Neural crest cell (in vitro differentiated cells): ENCODE measurements at places on chromosomes 3 and 15. TPM values are rescaled to one million over a fixed set of nuclear protein-coding genes. Genes with fewer than 3 reads are reported as not detected.
A peak's percentile ranks its signal among the peaks of the same experiment; 100 is the strongest.

- no peaks in the 10 kb centered on the region for H3K27me3 ChIP-seq
- H3K36me3 ChIP-seq: no peaks in the 10 kb centered on the region
- DNase-seq: no peak
- H3K4me3 ChIP-seq: no peak overlapping the region
Observed at GRCh38 chr15:67724691-67725375, 100.5 kb upstream of the SKOR1 start.

DNA sequence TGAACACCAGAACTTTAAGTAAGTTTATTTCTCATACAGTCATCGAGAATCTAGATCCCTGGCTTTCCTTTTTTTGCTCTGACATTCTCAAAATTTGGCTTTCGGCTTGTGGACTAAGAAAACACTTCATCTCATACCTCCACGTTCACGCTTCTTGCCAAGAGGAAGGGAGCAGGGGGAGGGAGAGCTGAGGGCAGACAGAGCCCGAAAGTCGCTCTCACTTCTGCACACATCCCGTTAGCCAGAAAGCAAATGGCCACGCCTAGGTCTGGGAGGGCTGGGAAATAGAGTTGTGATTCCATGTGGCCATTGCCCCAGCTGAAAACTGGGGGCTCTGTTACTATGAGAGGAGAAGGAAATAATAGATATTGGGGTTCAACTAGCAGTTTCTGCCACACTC is 57.3 kb downstream of the MAP6D1 start:
- no peak for DNase-seq
- H3K27ac ChIP-seq: no peak overlapping the region
- no peaks in the 10 kb centered on the region for H3K4me1 ChIP-seq
- no peaks in the 10 kb centered on the region for H3K27me3 ChIP-seq

GRCh38 chr3:69737392-69737791 is 1.9 kb upstream of the MITF start:
- no peak overlapping the region for H3K4me3 ChIP-seq
- no peak for DNase-seq
- peaks cover 94% of the 10 kb centered on the region for H3K27me3 ChIP-seq
- no peaks in the 10 kb centered on the region for H3K36me3 ChIP-seq
- H3K4me1 ChIP-seq: peaks cover 22% of the 10 kb centered on the region

- DNase-seq: no peak
- no peak overlapping the region for H3K4me3 ChIP-seq
Observed at GRCh38 chr3:45986303-45986982, 9.2 kb downstream of the FYCO1 start.

DNA sequence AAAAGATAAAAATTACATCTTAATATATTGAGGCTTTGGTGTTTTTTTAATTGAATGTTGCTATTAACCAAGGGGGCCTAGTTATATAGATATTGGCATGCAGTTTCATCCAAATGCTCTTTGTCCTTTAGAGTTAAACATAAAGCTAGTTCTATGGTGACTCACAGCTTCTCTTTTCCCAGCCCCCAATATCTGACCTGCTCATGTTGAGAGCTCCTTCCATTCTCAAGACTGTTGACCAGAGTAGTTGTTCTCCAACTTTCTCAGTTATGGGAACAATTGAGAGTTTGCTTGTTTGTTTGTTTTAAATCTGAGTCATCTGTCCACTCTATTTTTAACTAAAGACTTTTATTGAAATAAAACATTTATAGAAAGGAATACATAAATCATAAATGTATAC is 15.8 kb upstream of the RARB start:
- no peak overlapping the region for H3K27ac ChIP-seq
- no peak overlapping the region for H3K4me3 ChIP-seq
- no peaks in the 10 kb centered on the region for H3K27me3 ChIP-seq
- no peak for DNase-seq
- H3K36me3 ChIP-seq: no peaks in the 10 kb centered on the region

- no peak overlapping the region for H3K4me3 ChIP-seq
- H3K27ac ChIP-seq: no peak overlapping the region
- peaks cover 2% of the 10 kb centered on the region for H3K36me3 ChIP-seq
- H3K27me3 ChIP-seq: no peaks in the 10 kb centered on the region
Observed at GRCh38 chr3:176816937-176817336, 380.3 kb downstream of the TBL1XR1 start.

DNA sequence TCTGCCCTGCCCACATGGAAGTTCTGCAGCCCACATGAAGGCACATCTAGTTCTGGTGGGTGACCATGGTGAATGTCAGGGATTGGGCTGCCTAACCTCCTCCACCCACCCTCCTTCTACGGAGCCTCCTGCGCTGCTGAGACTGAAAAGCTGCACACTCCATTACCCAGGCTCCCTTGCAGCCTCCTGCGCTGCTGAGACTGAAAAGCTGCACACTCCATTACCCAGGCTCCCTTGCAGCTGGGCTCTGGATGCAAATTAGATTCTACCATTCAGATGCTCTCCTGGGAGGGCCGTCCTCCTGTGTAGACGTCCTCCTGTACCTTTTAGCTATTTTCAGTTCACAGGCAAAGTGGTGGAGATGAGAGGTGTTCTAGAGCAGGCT is 32.1 kb downstream of the POMGNT2 start:
- H3K36me3 ChIP-seq: peaks cover 13% of the 10 kb centered on the region
- no peak for DNase-seq
- no peaks in the 10 kb centered on the region for H3K27me3 ChIP-seq
- no peak overlapping the region for H3K4me3 ChIP-seq
- no peak overlapping the region for H3K27ac ChIP-seq

DNA sequence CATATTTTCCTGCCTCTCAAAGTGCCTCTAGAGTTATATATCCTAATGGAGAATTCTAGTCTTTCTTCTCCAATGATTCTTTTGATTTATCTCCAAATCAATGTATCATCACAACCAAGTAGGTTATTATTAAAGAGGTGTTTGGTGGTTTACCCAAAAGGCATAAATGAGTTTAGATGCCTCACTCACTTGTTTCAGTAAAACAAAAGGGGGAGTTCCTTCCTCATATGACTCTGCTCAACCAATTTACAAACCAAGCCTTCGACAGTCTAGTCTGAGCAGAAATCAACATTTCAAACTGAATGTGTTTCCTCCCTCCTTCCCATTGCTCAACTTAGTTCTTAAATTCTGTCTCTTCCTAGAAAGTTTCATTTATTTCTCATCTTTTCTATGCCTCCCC is 116.5 kb downstream of the TNIK start:
- no peaks in the 10 kb centered on the region for H3K27me3 ChIP-seq
- no peak overlapping the region for H3K4me3 ChIP-seq
- H3K36me3 ChIP-seq: peaks cover 18% of the 10 kb centered on the region
- no peak for DNase-seq
- H3K27ac ChIP-seq: no peak overlapping the region
- peaks cover 29% of the 10 kb centered on the region for H3K4me1 ChIP-seq

DNA sequence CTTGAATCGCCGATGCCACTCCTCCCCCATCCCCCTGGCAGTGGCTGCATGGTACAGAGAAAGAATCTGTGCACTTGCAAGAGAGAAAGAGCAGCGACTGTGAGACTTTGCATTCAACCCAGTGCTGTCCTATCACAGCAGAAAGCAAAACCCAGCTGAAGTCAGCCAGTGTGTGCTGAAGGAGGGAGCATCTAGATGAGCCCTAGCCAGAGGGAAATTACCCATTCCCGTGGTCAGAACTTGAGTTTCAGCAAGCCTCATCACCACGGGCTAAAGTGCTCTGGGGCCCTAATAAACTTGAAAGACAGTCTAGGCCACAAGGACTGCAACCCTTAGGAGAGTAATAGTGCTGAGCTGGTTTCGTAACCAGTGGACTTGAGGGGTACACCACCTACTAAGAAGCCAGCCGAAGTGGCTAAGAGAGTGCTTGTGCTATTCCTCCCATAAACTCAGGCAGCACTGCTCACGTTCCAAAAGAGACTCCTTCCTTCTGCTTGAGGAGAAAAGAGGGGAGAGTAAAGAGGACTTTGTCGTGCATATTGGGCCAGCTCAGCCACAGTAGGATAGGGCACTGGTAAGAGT is 15.2 kb upstream of the PIK3R4 start:
- H3K4me3 ChIP-seq: no peak overlapping the region
- no peak overlapping the region for H3K27ac ChIP-seq
- H3K27me3 ChIP-seq: peaks cover 5% of the 10 kb centered on the region
- peaks cover 8% of the 10 kb centered on the region for H3K4me1 ChIP-seq
- DNase-seq: no peak

- DNase-seq: no peak
- H3K27me3 ChIP-seq: no peaks in the 10 kb centered on the region
- H3K27ac ChIP-seq: no peak overlapping the region
- H3K4me1 ChIP-seq: no peaks in the 10 kb centered on the region
- no peak overlapping the region for H3K4me3 ChIP-seq
- H3K36me3 ChIP-seq: no peaks in the 10 kb centered on the region
Observed at GRCh38 chr3:37112987-37113386, 61.4 kb downstream of the LRRFIP2 start.

GRCh38 chr15:69807721-69808120 is 290.0 kb downstream of the TLE3 start:
- H3K27ac ChIP-seq: no peak overlapping the region
- DNase-seq: no peak
- H3K36me3 ChIP-seq: no peaks in the 10 kb centered on the region

- no peaks in the 10 kb centered on the region for H3K27me3 ChIP-seq
- peak overlapping the region; percentile 45 for H3K4me3 ChIP-seq
- H3K4me1 ChIP-seq: peaks cover 2% of the 10 kb centered on the region
- no peaks in the 10 kb centered on the region for H3K36me3 ChIP-seq
- H3K27ac ChIP-seq: no peak overlapping the region
- DNase-seq: no peak
Observed at GRCh38 chr15:41238100-41238499, 7.0 kb downstream of the CHP1 start.

- no peaks in the 10 kb centered on the region for H3K36me3 ChIP-seq
- H3K4me1 ChIP-seq: no peaks in the 10 kb centered on the region
- H3K27me3 ChIP-seq: peaks cover 10% of the 10 kb centered on the region
- no peak overlapping the region for H3K4me3 ChIP-seq
Observed at GRCh38 chr15:26125664-26126063, 262.5 kb upstream of the ATP10A start.

DNA sequence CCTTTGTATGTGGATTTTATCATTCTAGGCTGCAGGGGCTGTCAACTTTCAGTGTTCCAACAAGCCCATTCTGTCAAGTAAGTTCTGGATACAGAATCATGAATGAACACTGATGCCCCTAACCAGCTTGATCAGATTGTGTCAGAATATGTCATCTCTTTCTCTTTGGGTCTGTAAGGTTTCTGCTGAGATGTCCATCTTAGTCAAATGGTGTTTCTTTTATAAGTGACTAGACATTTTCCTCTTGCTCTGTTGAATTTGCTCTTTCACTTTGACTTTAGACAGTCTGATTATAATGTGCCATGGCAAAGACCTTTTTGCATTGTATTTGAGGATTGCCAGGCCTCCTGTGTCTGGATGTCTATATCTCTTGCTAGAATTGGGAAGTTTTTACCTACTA is 660.9 kb upstream of the CBLB start:
- no peak overlapping the region for H3K4me3 ChIP-seq
- peaks cover 2% of the 10 kb centered on the region for H3K36me3 ChIP-seq
- H3K27ac ChIP-seq: no peak overlapping the region
- H3K27me3 ChIP-seq: no peaks in the 10 kb centered on the region
- DNase-seq: no peak

DNA sequence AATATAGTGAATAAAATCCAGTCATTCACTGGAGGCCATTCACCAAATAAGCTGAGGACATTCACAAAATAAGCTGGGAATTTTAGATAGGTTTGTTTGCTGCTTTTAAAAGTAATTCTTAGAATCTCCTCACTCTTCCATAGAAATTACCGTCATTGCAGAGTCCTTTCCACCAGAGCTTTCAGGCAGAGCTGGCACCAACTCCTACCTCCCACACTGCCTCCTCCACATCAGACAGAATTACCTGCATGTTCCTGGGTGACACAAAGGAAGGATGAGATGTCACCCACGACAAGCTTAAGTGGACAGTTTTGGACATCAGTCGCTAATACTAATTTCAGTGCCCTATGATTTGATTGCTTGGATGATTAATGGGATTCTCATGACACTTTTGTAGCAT is 1113.2 kb downstream of the IGSF11 start:
- no peaks in the 10 kb centered on the region for H3K36me3 ChIP-seq
- H3K4me3 ChIP-seq: no peak overlapping the region
- no peak overlapping the region for H3K27ac ChIP-seq
- peaks cover 30% of the 10 kb centered on the region for H3K4me1 ChIP-seq
- DNase-seq: no peak

GRCh38 chr3:162302983-162303624 is 806.5 kb downstream of the OTOL1 start:
- no peak overlapping the region for H3K4me3 ChIP-seq
- H3K27ac ChIP-seq: no peak overlapping the region
- H3K4me1 ChIP-seq: no peaks in the 10 kb centered on the region
- no peaks in the 10 kb centered on the region for H3K36me3 ChIP-seq

DNA sequence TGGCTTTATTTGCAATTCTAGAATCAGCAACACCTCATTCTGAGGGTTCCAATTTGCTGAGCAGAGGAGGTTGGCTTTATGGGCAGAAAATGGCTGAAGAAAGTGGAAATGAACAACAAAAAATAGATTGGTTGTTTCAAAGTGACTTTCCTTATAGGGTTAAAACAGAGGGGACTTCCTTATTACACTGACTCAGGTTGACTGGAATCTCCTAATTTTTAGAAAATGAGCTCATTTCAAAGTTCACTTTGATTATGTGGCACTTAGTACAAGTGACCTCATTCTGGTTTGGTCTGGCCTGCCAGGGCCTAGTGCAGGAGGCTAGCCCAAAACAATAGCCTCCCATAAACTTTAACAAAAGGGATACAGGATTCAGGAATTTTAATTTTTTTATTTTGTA is 41.4 kb downstream of the NFKBIZ start:
- H3K4me1 ChIP-seq: no peaks in the 10 kb centered on the region
- H3K27me3 ChIP-seq: no peaks in the 10 kb centered on the region
- H3K27ac ChIP-seq: no peak overlapping the region
- H3K4me3 ChIP-seq: no peak overlapping the region

GRCh38 chr15:51338496-51338895 is at the start of gene CYP19A1:
TSS of gene CYP19A1 (minus strand) at chr15:51338596. CDS start at chr15:51242912, 95,684 bp downstream.
- H3K4me3 ChIP-seq: no peak within 1 kb of the TSS
- H3K27ac ChIP-seq: no peak within 1 kb of the TSS
- H3K4me1 ChIP-seq: no peaks in the 10 kb centered on the region
- H3K27me3 ChIP-seq: peaks cover 49% of the 10 kb centered on the region

- no peaks in the 10 kb centered on the region for H3K36me3 ChIP-seq
- H3K4me3 ChIP-seq: no peak overlapping the region
- H3K27ac ChIP-seq: no peak overlapping the region
- H3K4me1 ChIP-seq: no peaks in the 10 kb centered on the region
- DNase-seq: no peak
- H3K27me3 ChIP-seq: peaks cover 3% of the 10 kb centered on the region
Observed at GRCh38 chr3:156449710-156450574, 105.0 kb downstream of the SSR3 start.

The BFSP2 gene
- not detected in 2 replicates for total RNA-seq

The BOC gene
- total RNA-seq: 114 and 130 TPM in 2 replicates

The CATSPER2 gene
- total RNA-seq: 2.7 and 2.8 TPM in 2 replicates

The PLS1 gene
- 5.6 and 5.7 TPM in 2 replicates for total RNA-seq

The DPPA2 gene
- total RNA-seq: 0.86 and 1.1 TPM in 2 replicates

The GAP43 gene
- total RNA-seq: 41.8 and 42.9 TPM in 2 replicates

The LDHAL6B gene
- not detected in 2 replicates for total RNA-seq

The CCNB2 gene
- 95.3 and 99.2 TPM in 2 replicates for total RNA-seq

The TMED3 gene
- total RNA-seq: 34.4 and 35.8 TPM in 2 replicates

The MUSTN1 gene
- 3.4 and 4.1 TPM in 2 replicates for total RNA-seq

The CLRN1 gene
- total RNA-seq: not detected in 2 replicates

The APOD gene
- 1.1 and 1.7 TPM in 2 replicates for total RNA-seq

The PLA2G4E gene
- not detected in 2 replicates for total RNA-seq

The CYP1A1 gene
- 1.7 and 2.3 TPM in 2 replicates for total RNA-seq

The CLDN11 gene
- total RNA-seq: 1.8 and 2.0 TPM in 2 replicates

The OR4M2 gene
- total RNA-seq: not detected in 2 replicates

The IL12A gene
- total RNA-seq: 0.30 and 0.54 TPM in 2 replicates

The NANOGP8 gene
- 0.34 TPM in 1 of 2 replicates, not detected in the other for total RNA-seq
